NCI-H1105 treated with DMSO at 0.1 percent for 48 hours (cell line): ENCODE measurements at places on chromosomes 5 and 9.
A peak's percentile ranks its signal among the peaks of the same experiment; 100 is the strongest.

DNA sequence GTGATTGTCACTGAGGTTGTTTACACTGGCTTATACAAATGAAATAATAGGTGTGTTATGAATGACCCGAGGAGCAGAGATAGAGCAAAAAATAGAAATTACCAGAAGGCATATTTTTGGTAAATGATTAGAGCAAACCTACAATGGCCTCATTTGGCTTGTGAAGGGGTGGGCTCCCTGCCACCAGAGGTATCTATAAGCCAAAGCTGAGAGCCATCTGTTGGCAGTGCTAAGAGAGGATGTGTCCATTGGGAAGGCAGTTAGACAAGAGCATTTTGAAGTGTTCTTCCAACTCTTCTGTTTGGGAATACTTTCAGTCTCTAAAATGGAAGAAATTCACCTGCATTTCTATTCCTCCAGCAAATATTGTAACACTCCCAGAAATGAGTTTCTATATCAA is 10.6 kb downstream of the NIPAL4 start:
- no peak for DNase-seq

GRCh38 chr5:671459-672328 is 21.5 kb downstream of the TPPP start:
- peak; percentile 59 for DNase-seq

GRCh38 chr9:99488131-99489059 is 266.3 kb downstream of the SEC61B start:
- no peak for DNase-seq

DNA sequence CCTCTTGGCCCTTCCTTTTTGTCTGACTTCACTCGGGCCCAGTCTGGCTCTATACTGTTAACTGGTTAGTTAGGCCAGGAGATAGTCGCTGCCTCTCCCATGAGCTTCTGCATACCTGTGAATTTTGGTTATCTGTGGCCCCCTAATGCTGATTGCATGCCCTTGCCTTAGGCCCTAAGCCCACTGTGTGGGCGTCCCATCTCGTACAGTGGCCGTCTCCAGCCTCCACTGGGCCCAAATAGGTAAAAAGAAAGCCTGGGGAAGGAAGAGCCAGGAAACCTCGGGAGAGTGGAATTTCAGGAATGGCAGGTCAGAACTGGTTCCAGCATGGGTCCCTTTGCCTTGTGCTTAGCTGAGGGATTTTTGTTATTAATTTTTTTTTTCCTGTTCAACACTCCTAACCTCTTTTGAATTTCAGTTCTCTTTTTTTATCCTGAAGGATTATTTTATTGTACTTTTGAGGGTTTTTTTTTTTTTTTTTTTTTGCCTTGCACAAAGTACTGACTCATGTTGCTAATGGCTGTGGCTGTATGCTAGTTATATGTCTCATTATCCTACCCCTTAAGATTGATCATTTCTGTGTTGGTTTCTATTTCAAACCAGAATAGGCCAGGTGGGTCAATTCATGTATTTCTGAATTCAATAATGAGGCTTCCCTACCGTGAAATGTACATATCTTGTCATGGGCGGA is 3.4 kb downstream of the PRRC2B start:
- DNase-seq, result no peak

DNA sequence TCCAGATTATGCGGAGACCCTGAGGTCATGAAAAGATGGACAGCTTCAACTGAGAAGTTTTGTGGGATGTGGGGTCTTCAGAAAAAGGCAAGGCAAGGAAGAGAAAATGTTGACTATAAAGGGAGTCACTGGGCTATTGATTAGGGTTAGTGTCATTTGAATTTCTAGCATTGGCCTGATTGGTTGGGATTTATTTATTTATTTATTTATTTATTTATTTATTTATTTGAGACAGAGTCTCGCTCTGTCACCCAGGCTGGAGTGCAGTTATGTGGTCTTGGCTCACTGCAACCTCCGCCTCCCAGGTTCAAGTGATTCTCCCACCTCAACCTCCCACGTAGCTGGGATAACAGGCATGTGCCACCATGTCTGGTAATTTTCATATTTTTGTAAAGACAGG is 279.7 kb downstream of the NTRK2 start:
- no peak for DNase-seq

GRCh38 chr5:134502259-134502658 is 23.2 kb upstream of the JADE2 start:
- DNase-seq, result no peak

GRCh38 chr5:24864244-24864643 is 219.5 kb upstream of the CDH10 start:
- no peak for DNase-seq

DNA sequence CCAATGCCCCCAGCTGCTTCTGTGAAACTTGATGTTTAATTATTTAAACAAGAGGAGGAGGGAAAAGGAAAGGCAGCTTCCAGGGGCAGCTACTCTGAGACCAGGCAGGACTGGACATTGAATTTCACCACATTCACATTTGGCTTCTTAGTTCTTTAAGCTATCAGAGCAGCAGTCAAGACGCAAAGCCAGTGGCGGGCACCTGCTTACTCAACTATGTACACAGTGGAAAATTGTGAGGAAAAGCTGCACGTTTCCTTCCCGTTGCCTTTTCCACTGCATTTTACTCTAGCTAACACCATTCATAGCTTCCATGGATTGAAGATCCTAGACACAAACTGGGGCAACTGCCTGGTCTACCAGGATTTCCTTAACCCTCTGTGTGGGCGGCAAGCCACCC is 200.3 kb downstream of the ERCC6L2 start:
- DNase-seq, result no peak

GRCh38 chr9:134391319-134392231 is 65.3 kb downstream of the RXRA start:
- DNase-seq, result no peak

- DNase-seq, result no peak
These were observed 487.2 kb downstream of the SEMA5A start for GRCh38 chr5:9058666-9059065.

DNA sequence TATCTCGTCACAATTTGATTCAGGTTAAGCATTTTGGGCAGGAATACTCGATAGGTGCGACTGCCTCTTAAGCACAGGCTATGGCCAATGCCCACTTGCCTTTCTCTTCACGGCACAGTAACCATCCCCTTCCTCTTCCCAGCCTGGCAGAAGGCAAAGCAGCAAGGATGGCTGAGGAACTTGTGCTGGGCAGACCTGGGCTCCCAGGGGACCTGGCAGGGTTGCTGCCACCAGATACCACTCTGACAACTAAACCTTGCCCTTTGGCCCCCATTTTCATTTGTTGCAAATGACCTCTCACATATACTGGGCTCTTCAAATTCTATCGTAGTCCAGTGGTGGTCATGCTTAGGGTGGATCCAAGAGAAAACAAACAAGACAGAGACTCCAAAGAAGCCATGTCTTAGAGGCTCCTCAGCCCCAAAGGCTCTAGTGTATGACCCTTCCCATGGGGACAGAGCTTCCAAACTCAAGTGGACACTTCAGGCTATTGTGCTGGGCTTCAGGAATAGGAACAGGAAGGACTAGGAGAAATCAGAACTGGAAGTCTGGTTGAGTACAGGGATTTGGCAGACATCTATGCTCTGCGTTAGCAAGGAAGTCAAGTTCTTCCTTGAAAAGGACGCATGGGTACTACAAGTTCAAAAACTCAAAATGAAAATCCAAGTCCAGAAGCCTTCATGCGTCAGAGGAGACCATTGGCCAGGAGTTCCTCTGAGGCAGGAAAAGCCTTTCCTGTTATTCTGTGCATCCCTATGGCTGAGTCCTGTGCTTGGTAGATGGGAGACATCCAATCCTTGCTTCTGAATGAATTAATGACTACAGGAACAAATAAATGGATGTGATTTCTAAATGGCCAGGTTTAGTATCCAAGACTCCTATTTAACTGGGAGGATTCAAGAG is 64.6 kb upstream of the PLPP1 start:
- DNase-seq, result no peak

- DNase-seq, result no peak
These were observed 153.8 kb downstream of the CDH12 start for GRCh38 chr5:22699319-22699718.
